HEK293T (cell line): ENCODE measurements at places on chromosomes 1 and 21.

GRCh38 chr1:7552402-7552801 is 218.7 kb upstream of the VAMP3 start:
- no peak for DNase-seq

GRCh38 chr1:63691701-63692425 is 82.0 kb upstream of the ROR1 start:
- DNase-seq, result peak; percentile 84

GRCh38 chr1:2604844-2605508 is 18.4 kb downstream of the PRXL2B start:
- no peak for DNase-seq

GRCh38 chr1:152539901-152540300 is 25.6 kb downstream of the CRCT1 start:
- DNase-seq, result no peak

DNA sequence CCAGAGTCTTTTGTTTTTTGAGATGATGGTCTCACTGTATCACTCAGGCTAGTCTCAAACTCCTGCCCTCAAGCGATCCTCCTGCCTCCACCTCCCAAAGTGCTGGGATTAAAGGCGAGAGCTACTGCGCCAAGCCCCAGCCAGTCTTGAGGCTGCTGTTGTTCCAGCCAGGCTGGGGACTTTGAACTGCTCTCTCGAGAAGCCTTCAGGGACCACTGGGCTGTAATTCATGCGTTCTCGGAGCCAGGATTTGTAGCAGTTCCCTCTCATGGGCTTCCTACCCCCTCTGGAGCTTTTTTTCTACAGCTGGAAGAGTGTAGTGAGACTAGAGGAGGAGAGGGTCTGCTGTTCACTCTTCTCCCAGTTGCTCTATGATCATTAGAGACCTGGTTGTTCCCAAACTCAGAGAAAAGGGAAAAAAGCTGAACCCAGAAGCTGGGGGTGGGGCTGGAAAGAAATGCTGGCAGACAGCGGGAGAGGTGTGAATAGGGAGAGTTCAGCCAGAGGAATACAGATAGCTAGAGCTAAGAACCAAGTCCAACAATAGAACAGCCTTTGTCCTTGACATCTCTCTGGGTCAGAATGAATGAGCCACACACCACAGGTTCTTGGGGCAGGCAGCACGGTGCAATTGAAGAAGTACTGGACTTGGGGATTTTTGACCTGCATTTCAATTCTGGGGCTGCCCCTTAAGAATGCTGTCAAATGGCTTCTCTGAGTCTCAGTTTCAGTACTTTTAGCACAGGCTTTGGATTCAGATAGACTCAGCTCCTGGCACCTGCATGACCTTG is 13.2 kb upstream of the SLC41A1 start:
- no peak for DNase-seq

DNA sequence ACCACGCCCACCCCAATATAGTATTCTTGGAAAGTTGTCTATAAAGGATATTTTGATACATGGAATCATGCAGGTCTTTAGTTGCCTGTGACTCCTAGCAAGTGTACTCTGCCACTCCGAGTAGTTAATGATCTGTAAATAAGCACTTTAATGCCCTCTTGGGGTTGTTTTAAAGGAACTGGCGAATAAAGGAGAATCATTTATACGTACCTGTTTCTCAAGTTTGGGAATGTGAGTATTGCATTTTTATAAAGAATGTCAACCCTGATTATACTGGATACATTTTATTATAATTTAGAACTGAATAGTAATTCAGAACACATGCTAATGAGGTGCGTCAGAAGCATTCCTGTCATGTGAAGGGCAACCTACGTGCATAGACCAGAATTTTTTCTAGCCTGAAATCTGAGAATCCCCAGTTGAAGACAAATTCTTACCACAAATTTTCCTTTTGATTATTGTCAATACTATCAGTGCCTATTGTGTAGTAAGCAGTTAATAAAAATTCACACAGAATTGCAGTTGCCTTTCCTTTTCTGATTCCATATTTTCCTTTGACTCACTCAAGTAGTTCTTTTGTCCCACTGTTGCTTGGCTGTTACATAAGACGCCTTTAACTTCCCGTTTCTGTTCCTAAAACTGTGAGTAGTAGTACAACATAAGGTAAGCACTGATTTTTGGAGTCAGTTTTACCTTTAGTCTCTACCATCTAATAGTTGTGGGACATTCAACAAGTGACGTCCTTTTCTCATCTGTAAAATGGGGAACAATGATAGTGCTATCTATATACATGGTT is 5.1 kb downstream of the AHCYL1 start:
- DNase-seq, result no peak

GRCh38 chr1:113905435-113905861 is 322 bp downstream of the DCLRE1B start:
- DNase-seq, result peak; percentile 51

- no peak for DNase-seq
These were observed 148.7 kb upstream of the LMO4 start for GRCh38 chr1:87179851-87180519.

DNA sequence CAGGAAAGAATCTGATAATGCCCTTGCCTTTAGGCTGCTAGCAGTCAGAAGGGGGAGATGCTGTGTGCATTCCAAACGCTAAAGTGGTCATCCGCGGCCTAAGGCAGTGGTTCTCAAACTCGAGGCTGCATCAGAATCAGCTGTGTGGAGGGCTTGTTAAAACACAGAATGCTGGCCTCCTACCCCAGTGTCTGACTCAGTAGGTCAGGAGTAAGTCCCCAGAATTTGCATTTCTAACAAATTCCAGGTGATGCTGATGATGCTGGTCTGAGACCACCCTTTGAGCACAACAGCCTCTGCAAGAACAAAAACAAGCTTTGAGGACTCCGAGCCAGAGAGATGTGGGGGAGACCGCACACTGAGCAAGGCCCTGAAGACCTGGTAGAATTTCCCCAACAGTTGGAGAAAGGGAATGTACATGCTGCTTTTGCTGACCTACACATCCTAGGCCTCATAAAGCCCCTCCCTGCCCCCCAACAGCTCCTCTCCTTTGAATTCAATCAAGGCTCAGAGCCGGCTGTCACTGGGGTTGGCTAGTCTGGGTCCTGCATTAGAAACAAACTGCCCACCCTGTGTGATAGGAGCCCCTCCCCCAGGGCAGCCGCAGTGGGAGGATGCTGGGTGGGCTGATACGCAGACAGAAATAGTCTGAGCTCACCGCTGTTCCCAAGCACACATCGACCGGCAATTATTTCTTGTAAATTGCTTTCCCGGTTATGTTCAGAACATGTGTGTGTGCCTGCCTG is 27.1 kb downstream of the SHISAL2A start:
- DNase-seq, result no peak

GRCh38 chr21:17491716-17492414 is 21.0 kb upstream of the CXADR start:
- no peak for DNase-seq

DNA sequence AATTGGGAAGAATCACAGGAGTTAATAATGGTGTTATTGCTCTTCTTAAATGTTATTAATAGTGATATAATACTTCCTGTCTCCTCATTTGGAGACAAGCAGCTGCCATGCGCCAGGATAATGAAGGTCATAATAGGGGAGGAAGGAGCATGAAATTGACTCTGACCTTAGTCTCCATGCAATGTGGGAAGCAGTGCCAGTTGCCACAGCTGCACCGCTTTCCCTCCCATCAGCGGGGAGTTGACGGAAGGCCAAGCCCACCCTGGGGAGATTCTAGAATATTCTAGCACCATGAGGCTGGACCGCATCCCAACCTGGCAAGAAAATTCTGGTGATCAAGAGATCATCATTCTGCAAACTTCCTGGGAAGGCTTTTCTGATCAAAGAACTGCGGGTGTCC is 11.0 kb upstream of the OLIG1 start:
- no peak for DNase-seq

DNA sequence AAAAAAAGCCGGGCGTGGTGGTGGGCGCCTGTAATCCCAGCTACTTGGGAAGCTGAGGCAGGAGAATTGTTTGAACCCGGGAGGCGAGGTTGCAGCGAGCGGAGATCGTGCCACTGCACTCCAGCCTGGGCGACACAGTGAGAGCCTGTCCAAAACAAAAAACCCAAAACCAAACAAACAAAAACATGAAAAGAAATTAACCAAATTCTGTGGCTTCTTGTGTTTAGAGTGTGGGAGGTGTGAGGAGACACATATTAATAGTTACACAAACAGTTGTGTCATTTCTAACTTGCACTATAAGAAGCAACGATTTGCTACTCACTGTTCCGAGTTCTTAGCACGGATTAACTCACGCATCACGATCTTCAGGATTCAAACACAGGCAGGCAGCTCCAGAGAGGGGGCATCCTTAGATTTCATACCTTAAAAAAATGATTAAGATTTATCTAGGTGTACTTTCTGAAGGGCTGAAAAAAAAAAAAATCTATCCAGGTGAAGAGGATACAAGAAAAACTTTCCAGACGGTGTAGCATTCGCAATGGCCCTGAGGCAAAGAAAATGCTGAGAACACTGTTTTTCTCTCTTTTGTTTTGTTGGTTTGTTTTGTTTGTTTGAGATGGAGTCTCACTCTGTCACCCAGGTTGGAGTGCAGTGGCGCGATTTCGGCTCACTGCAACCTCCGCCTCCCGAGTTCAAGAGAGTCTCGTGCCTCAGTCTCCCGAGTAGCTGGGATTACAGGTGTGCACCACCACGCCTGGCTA is 713 bp upstream of the HMGCL start:
- DNase-seq, result no peak

DNA sequence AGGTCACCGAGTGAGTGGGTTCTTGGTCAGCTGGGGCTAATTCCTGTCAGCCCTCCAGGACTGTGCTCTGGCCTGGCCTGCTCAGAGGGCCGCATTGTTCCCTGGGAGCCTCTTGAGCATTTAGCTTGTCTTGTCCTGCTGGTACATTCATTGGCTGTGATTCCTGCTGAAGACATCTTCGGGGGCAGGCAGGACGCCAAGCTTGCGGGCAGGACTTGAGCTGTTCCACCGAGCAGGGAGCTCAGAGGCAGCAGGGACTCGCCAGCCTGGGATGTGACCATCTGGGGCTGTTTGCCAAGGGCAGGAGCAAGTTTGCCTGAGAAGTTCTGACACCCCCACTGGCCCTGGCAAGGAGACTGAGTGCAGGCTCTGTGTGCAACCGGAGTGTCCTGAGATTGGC is 7.0 kb upstream of the SLC26A9 start:
- DNase-seq, result no peak
